ENCODE measurements at places on chromosomes 2 and 18.
A peak's percentile ranks its signal among the peaks of the same experiment; 100 is the strongest.

GRCh38 chr2:42810971-42811811 lies 18.8 kb upstream of the HAAO start:
- DNase-seq, result peak; percentile 58

- no peak for DNase-seq
These were observed 646.2 kb downstream of the XIRP2 start for GRCh38 chr2:167534443-167534842.

- no peak for DNase-seq
These were observed 65.4 kb downstream of the EIF2AK3 start for GRCh38 chr2:88561646-88562388.

DNA sequence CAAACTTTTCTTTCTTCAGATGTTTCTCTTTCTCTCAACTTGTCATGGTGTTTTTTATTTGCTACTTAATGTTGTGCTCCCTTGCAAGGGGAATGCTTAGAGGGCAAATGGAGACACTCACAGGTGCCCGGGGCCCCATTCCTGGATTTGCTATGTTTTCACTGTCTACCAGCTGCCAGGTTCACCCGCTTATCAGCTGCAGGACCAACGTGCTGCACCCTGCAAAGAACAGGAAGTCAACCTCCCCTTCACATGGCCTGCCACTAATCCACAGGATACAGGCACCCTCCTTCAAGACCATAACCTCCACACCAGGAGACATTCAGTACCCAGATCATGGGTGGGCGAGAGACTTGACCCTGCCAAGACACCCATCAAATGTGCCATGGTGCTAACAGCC lies 237.6 kb upstream of the STON1 start:
- DNase-seq, result no peak

- no peak for DNase-seq
These were observed 44.4 kb downstream of the ALPK2 start for GRCh38 chr18:58584200-58585127.

DNA sequence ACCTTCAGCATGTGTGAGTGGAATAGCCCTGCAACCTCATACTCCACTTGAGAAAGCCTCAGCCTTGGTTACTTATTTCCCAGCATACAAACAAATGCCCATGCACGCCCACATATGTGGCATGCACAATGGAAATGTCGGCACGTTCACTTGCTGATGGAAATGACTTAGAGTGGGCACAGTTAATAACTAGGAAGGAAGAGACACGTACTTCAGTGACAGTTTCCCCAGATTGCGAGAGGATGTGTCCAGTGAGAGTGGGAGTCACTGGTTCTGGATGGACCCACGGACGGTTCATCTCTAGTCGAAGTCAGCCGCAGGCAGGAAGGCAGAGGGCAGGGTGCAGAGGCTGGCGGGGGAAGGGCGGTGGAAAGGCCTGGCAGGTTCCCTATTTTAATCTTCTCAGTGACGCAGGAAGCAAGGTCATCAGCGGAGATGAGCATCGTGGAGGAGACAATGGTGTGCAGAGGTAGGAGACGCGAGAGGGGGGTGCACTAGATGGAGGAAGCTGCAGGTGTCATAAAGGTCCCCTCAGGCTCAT lies 350.7 kb upstream of the MYT1L start:
- DNase-seq, result no peak

DNA sequence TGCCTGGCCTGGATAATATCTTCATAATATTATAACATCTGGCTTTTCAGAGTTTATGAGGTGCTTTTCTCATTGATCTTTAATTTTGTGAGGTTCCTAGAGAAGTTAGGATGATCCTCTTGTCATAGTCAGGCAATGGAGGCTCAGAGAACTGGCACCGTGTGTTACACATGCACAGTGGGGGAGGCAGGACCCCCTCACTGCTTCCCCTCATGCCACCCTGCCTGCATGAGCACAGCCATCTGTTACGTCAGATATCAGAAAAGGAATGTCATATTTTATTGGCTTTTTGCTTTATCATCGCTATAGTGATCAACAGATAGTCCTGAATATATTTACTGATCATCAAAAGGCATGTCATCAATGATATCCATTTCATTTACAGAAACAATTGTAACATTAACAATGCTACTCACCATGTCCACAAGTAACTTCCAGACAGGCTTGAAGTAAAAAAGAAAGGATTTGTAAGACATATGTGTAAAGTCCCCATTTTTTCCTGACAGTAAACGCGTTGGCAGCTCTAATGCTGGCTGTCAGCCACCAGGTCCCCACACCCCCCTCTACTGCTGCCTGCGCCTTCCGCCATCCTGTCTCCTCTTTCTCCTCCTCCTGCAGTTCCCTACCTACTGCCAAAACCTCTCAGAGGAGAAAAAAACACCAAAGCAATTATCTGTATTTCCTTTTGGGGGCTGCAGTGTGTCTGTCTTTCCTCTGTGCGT lies 18.8 kb downstream of the ENOSF1 start:
- DNase-seq, result no peak

GRCh38 chr2:26630235-26630634 lies 10.9 kb downstream of the CIB4 start:
- DNase-seq, result no peak

DNA sequence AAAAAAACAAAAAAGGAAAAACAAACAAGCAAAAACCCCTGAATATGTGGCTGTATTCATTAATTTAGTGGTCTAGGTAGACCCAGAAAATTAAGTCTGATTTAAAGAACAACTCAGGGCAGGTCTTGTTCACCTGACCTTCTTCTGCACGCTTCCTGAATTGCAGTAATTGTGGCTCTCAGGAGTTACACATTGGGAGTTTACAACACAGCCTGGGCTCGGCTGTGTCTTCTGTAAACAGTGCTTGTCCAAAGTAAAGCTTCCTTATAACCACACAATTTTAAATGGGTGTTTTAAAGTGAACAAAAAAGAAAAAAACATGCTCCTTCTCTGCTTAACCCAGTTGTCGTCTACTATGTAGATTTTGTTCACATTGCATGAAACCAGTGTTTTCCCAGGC lies 8.3 kb upstream of the MTIF2 start:
- no peak for DNase-seq

- no peak for DNase-seq
These were observed 48.7 kb upstream of the ANXA4 start for GRCh38 chr2:69693059-69693774.

GRCh38 chr2:156666130-156666785 lies 230.1 kb downstream of the GPD2 start:
- no peak for DNase-seq

DNA sequence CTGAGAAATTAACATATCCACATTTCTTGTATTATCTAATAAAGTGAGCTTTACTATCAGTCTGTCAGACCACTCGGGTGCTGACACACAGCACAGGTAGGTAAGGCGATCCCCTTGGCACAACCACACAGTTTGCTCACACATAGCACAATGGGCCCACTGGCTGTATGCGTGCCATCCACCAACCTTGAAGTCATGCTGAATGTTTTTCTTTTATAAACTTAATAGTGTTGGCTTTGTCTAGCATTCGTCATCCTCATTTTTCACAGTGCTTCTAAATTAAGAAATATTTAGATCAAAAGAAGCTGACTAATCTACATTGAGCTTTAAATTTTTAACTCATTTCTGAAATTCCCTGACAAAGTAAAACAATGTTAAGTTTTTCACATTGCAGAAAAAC lies 50.0 kb upstream of the PAPOLG start:
- DNase-seq, result no peak
